Inflammatory macrophage treated with lipopolysaccharide for 4 hours (primary cell): ENCODE measurements at places on chromosomes 3 and 15.
A peak's percentile ranks its signal among the peaks of the same experiment; 100 is the strongest.

DNA sequence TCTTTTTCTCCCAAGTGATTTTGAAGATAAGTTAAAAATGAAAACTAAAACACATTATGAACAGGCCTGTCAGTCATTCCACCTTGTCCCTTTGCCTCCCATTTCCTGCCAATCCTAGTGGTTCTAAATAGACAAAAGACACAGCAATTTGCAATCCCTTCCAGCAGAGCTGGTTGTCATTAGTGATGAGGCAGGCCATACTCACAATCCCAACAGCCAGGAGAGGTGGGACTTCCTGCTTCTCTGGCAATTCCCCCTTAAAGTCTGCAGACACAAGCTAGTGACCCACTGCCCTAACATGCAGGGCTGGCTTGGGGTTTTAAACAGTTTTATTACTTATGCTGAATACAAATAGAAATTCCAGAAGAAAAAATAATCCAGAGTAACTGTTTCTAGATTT lies 38.4 kb upstream of the RBP1 start:
- DNase-seq, result no peak

- no peak for DNase-seq
Measured at GRCh38 chr3:155441506-155441905, 148.0 kb upstream of the STRIT1 start.

DNA sequence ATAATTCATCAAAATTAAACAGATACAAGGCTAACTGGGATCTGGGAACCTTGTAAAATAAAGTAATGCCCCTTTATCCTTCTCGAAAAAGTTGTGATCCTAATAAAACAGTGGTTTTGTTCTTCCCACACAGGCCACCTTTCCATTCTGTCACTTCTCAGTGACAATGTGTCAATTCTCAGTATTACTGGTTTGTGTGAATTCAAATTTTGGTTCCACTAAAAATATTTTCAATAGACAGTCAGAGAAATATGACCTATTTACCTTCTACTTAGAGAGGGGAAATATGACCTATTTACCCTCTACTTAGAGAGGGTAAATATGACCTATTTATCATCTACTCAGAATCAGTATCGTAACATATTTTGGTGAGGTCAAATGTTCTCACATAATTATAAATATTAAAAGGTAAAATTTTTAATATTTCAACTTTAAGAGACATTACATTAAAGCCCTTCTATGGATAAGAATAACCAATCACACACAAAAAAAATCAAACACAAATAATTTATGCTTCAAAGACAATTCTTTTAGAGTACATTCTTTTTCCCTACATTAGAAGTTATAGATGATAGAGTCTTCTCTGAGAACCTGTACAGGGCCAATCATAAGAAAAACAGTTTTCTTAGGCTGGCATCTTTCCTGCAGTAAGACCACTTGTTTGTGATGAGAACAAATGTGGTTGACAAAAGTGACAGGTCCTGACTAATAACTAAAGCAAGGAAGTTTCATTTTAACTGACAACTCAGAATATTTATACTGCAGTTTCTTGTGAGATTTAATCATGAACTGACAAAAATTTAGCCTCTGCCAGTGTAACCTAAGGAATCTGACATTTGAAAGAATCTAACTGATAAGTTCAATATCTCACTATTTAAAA lies 323.3 kb downstream of the DIPK2A start:
- no peak for DNase-seq

DNA sequence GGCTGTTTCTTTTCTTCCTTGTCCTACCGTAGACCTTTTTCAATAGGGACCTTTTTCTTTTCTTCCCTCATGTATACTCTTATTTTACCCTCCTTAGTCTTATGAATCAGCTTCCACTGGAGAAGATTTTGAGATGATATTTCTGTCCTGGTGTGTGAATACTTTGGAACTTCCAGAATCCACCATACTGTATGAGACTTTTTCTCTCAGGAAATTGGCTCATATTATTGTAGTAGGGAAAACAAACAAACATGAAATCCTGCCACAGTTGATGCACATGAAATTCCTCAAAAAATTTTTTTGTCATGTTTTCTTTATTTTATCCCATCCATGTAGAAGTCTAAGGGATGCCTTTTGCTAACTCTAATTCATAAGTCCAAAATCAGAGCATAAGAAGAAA lies 289.3 kb upstream of the PLSCR5 start:
- DNase-seq, result no peak

GRCh38 chr3:36738702-36739101 lies 25.7 kb downstream of the DCLK3 start:
- DNase-seq, result no peak

DNA sequence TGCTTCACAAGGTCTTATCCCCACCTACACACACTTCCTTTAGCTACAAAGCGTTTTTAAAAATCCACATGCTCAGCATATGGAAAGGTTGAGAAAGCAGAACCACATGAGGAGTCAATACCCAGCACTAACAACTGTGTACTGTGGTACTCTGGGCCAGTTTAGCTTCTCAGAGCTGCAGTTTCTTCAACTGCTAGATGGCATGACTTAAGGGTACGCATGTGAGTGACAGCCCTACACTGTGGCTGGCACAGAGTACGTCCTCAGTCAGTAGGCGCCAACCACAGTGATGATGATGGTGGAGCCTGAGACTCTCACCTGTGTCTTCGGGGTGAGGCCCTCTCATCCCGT lies 17.4 kb downstream of the CCDC12 start:
- DNase-seq, result peak; percentile 80

GRCh38 chr3:32557640-32558352 lies 12.9 kb downstream of the DYNC1LI1 start:
- DNase-seq, result no peak

DNA sequence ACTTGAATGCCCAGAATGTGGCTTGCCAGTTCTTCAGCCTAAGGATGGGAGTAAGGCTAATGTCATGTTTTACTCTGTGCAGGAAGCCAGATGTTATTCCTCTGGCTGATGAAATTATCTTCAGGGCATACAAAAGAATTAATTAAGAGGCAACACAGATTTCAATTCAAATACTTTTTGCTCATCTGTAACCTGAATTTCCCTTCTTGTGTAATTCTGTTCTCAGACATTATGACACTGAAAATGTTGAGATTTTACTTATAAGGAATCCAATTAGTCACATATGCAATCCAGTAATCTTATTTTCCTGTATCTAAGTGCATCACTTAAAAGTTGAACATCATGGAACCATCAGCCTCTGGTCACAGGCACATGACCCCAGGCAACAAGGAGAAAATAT lies 136.5 kb downstream of the CPNE4 start:
- no peak for DNase-seq

GRCh38 chr3:22122567-22122966 lies 371.6 kb upstream of the ZNF385D start:
- peak; percentile 76 for DNase-seq

DNA sequence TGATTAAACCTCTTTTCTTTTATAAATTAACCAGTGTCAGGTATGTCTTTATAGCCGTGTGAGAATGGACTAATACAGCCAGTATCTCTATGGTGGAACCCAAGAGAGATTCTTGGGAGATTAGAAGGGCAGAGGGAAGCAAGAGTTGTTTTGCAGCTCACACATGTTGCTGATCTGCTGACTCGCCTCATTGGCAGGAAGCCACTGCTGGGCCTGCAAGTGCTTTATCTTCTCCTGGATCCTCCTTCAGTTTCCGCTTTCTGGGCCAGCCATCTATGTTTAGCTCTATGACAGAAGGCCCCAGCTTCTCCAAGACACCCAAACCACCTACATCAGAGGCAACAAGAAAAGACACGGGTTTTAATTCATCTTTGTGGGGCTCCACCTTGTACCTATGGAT lies 23.4 kb upstream of the GALNT15 start:
- DNase-seq, result peak; percentile 31

- no peak for DNase-seq
Measured at GRCh38 chr3:47283591-47284364, 1.0 kb downstream of the KLHL18 start.

GRCh38 chr15:86445579-86446252 lies 366.0 kb downstream of the AGBL1 start:
- no peak for DNase-seq

GRCh38 chr3:123655400-123655799 lies 70.5 kb upstream of the HACD2 start:
- DNase-seq, result no peak

GRCh38 chr3:139808201-139808600 lies 126.8 kb upstream of the CLSTN2 start:
- no peak for DNase-seq

DNA sequence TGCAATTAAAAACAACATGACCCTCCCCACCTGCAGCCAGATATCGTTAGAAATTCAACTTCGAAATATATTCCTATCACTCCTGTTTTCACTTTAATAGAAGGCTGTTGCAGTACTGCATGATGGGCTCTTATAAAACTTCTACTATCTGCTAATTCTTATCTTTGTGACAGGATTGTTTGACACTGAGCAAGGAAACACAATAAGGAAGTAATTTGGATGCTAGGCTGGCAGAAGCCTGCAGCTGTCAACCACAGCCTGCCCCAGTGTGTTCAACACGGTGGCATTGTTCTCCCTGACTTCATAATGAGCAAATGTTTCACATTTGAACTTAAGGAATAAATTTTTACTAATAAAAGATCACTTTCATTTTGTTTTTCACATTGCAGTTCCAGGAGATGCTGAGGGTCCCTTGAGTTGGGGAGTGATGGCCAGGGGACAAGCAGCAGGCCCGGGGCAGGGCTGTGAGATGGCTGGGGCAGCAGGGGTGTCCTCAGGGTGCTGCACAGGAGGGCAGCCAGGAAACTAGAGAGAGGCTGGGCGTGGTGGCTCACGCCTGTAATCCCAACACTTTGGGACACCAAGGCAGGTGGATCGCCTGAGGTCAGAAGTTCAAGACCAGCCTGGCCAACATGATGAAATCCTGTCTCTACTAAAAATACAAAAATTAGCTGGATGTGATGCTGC lies 64.8 kb upstream of the SEC61A1 start:
- no peak for DNase-seq

GRCh38 chr15:80601256-80601655 lies 93.9 kb upstream of the ABHD17C start:
- no peak for DNase-seq

DNA sequence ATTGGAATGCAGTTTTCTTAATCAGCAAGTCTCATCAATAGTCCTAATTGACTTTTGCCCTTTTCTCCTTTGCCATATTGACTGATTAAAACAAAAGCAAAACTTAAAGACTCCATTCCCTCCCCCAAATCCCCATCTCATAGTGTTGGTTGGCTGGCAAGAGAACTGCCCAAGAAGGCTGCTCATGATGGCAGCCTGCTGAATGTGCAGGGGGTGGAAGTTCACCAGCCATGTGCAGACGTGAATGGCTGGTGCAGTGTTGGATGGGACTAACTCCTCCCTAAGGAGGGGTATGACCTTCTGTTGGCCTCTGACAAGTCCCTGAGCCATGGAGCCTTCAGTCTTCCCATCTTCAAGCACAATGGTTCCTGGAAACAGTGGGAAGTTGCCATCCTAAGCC lies 7.0 kb downstream of the SMAD3 start:
- no peak for DNase-seq

DNA sequence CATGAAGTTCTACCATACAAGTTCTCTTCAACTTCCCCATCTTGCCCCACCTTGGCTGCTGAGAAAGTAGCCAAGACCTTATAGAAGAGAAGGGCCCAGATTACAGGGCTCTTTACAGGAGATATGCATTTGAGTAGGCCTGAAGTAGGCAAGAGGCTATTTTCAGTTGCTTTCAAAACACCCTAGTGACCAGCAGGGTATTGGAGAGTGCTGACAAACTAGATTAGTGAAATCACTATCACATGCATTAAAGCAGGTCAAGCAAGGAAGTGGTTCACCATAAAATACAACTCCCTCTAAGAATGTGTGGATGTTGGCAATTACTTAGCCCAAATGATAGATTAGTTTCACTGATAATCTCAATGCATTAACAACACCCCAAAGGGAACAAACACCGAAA lies 2.7 kb upstream of the LZTFL1 start:
- DNase-seq, result no peak

DNA sequence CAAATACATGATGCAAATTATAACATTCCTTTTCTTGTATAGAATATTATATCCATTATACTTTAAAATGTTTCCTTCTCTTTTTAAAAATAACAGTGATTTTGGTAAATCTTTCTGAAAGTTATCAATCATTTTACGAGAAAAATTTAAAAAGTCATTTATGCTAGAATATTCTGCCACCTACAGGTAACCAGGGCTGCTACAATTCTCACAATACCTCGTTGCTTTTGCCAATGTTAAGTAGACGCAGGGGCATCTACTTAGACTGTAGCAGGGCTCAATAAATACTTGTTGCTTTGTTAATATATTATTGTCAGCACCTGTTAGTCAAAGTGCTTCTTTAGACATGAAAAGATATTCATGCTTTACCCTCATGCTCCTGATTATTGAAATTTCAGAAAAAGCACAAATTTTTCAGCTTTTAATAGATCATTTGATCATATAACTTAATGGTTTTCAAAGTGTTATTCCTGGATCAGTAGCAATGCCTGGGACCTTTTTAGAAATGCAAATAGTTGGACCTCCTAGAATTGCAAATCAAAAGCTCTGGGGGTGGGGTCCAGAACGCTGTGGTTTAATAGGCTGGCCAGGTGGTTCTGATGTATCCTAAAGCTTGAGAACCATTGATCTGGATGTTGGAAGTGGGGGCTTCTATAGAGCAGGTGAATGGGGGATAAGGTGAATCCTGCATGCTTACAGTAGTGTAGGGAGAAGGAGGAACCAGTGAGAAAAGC lies 223.6 kb upstream of the PDZRN3 start:
- DNase-seq, result no peak

GRCh38 chr3:107103786-107104185 lies 273.5 kb upstream of the CCDC54 start:
- no peak for DNase-seq

- peak; percentile 30 for DNase-seq
Measured at GRCh38 chr3:190119461-190120268, 1.0 kb downstream of the P3H2 start.

DNA sequence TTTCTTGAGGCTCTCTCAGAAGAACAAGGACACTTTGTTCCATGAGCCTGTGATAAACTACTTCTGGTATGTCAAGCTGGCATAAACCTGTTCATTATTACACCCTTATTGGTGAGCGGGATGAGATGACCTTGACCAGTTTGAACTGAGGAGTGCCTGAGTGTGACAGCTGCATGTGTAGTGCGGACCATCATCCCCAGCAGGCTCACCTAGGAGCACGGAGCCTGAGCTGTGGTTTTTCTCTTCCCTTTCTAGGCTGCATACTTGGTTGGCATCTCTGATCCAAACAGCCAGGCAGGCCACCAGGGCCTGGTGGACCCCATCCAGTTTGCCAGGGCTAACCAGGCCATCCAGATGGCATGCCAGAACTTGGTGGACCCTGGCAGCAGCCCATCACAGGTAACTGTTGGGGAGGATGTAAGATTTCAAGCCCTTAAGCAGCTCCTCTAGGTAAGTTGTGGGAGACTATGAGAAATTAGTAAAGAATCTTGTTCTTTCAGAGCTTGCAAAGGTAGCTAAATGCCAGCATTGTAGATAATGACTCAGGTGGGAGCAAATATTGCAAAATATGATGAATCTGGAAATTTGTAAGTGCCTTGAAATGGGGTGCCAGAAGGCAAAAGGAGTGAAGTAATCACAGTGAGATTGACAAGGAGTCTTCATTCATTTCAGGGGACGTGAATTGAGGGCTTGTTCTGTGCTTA lies 288.9 kb upstream of the TPM1 start:
- DNase-seq, result no peak
